ENCODE measurements at places on chromosomes 1 and 21. TPM values are rescaled to one million over a fixed set of nuclear protein-coding genes. Genes with fewer than 3 reads are reported as not detected.
A peak's percentile ranks its signal among the peaks of the same experiment; 100 is the strongest.

DNA sequence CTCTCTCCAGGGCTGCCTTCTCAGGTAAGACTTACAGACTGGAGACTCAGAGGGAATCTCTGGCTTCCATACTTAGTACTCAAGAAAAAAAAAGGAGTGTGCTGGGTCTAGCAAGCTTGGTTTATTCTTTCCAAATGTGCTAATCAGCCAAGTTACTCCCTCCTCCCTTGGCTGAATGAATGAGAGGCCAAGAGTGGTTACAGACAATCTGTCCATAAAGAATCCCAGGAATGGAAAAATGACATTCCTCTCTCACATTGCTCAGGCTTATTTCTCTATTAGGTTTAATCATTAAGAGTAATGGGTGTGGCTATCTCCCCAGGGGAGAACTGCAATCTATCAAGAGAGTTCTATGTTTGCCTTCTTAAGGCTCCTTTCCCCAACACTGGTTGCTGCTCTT is 547.3 kb upstream of the PLXNA2 start:
- no peak overlapping the region for H3K4me3 ChIP-seq
- no peak overlapping the region for H3K27ac ChIP-seq
- no peaks in the 10 kb centered on the region for H3K4me1 ChIP-seq
- H3K27me3 ChIP-seq: no peaks in the 10 kb centered on the region

- no peaks in the 10 kb centered on the region for H3K27me3 ChIP-seq
- DNase-seq: no peak
- H3K36me3 ChIP-seq: peaks cover 27% of the 10 kb centered on the region
- peak overlapping the region; percentile 100 for H3K4me3 ChIP-seq
- peak overlapping the region; percentile 84 for H3K27ac ChIP-seq
Observed at GRCh38 chr1:171738911-171739310, 3.0 kb downstream of the VAMP4 start.

DNA sequence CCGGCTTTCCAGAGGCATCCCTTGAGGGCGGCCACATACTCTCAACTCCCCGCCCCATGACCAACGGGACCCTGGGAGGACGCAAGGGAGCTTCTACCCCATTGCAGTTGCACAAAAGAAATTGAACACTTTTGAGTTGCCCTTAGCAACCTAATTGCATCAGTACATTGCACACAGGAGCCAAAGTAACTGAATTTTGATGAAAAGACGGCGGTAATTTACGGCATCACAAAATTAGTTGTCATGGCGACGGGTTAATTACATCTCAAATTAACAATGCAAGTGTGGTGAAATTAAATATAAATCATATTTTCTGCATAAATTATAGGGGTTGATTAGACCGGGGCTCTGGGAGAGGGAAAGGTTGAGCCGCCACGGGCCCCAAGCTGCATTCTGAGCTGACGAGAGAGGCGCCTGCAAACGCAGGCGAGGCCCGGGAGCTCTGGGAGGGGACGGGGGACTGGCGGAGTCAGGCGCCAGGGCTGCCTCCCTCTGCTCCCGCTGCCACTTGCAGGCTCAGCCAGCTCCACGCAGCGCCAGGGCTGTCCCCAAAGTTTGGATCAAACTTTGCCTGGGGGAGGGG is 61.4 kb downstream of the CASZ1 start:
- H3K4me3 ChIP-seq: no peak overlapping the region
- H3K4me1 ChIP-seq: peaks cover 4% of the 10 kb centered on the region
- H3K27me3 ChIP-seq: peaks cover 7% of the 10 kb centered on the region
- no peak overlapping the region for H3K27ac ChIP-seq

- H3K36me3 ChIP-seq: peaks cover 2% of the 10 kb centered on the region
- DNase-seq: no peak
- H3K4me3 ChIP-seq: no peak overlapping the region
- no peaks in the 10 kb centered on the region for H3K27me3 ChIP-seq
Observed at GRCh38 chr1:226946285-226946684, 6.2 kb downstream of the COQ8A start.

ESPN gene
- total RNA-seq: 0.49 TPM

SPATA46 gene
- total RNA-seq: not detected

DNA sequence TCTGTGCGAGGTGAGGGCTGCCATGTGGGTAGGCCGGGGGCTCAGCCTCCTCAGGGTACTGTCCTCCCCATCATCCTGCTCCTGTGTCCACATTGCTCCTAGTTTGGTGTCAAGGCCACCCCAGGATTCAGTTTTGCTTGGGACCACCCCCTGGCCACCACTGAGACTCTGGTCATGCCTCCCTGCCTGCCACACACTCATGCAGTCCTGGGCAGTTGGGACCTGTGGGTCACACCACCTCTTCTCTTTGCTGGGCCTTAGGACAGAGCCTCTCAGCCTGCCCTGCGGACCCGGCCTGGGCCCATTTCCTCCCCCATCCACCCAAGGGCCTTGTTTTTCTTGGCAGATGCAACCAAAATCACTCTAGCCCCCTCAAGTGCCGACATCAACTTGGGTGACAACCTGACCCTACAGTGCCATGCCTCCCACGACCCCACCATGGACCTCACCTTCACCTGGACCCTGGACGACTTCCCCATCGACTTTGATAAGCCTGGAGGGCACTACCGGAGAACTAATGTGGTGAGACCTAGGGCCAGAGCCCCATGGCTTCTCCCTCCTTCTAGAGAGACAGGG is 19.4 kb downstream of the TMEM81 start:
- DNase-seq: no peak
- H3K4me1 ChIP-seq: no peaks in the 10 kb centered on the region
- peaks cover 1% of the 10 kb centered on the region for H3K27me3 ChIP-seq
- no peak overlapping the region for H3K27ac ChIP-seq

All from activated CD4-positive, alpha-beta T cell treated with anti-CD3 and anti-CD28 coated beads, Interleukin-2, amount 10 ng/mL, durations not matched to agents 24 days and 14 days (primary cell).